ENCODE measurements at places on chromosomes 7 and 10.

GRCh38 chr7:94904982-94905381 lies 2.4 kb upstream of the PPP1R9A start:
- DNase-seq = no peak

DNA sequence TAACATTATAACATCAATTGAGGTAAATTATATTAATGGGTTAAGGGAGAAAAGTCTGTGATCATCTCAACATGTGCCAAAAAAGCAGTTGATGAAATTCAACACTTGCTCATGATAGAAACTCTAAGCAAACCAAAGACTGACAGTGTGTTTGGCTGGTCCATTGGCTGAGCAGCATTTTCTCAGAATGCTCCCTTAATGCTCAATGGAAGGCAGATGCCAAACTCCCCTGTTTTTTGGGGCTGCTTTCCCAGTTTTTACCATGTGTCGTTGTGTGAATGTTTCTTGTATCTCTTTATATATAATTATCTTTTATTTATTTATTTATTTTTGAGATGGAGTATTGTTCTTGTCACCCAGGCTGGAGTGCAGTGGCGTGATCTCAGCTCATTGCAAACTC lies 114.7 kb downstream of the SEC23IP start:
- no peak for DNase-seq

DNA sequence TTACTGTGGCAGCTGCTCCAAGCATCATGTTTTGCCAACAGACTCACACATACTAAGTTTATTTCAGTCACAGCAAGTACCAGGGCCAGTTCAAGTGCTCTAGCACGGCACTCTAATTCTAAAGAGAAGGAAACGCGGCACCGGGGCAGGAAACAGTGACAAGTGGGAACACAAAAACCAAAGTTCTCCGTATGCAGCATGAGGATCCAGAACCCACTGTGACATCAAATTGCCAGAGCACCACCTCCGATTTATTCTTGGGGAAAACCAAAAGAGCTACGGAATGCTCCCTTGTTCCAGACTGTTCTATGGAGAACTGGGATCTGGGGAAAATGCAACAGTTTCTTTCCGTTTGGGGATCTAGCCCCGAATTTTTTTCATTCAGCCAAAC lies 448 bp upstream of the PTER start:
- DNase-seq = no peak

GRCh38 chr7:3558400-3558799 lies 257.3 kb downstream of the SDK1 start:
- no peak for DNase-seq

DNA sequence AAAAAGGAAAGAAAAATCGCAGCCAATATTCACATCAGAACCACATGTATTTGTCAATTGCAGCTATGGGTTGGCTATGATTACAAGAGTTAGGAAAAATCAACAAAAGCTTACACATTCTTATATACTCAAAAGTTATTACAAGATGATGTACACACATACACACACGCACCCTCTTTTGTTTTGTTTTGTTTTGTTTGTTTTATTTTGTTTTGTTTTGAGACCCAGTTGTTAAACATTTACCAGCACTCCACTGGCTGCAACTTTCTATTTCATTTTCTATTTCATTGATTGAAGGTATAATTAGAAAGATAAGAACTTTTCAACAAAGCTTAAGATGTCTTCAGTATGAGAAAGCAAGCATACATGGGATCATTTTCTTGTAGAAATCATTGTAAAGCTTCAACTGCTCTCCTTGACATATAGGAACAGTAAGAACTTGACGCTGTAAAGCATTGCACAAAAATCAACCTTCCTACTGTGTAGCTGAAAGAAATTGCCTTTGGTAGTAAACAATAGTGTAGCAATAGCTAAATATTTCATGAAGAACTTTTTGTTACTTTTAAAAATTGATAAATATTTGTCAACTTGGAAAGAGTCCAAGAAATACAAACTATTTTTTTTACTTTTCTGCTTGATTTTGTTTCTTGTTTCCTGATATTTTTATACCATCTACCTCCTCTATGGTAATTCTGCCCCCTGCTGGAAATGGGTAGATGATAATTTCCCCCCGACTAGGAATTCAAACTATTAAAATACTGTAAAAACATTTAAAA lies 205.9 kb downstream of the MBL2 start:
- DNase-seq = no peak

GRCh38 chr10:50395851-50396250 lies 144.5 kb upstream of the ASAH2 start:
- no peak for DNase-seq

GRCh38 chr7:17007841-17008240 lies 126.1 kb upstream of the AGR3 start:
- no peak for DNase-seq

DNA sequence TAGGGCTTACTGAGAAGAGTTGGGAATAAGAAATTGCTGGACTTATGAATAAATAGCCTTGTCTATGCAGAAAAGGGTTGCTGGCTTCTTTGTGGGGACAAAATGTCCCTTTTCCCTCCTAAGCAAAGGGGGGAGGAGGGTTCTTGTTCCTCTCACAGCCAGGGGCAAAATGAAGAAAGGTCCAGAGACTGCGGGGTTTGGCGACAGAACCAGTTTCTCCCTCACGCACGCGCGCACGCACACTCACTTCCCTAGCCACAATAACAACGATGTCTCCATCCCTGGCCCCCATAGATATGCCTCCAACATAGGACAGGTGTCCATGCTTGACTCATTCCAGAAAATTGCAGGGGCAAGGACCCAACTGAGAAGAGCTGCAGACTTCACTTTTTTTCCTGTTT lies 3.3 kb downstream of the ZMIZ1 start:
- no peak for DNase-seq

DNA sequence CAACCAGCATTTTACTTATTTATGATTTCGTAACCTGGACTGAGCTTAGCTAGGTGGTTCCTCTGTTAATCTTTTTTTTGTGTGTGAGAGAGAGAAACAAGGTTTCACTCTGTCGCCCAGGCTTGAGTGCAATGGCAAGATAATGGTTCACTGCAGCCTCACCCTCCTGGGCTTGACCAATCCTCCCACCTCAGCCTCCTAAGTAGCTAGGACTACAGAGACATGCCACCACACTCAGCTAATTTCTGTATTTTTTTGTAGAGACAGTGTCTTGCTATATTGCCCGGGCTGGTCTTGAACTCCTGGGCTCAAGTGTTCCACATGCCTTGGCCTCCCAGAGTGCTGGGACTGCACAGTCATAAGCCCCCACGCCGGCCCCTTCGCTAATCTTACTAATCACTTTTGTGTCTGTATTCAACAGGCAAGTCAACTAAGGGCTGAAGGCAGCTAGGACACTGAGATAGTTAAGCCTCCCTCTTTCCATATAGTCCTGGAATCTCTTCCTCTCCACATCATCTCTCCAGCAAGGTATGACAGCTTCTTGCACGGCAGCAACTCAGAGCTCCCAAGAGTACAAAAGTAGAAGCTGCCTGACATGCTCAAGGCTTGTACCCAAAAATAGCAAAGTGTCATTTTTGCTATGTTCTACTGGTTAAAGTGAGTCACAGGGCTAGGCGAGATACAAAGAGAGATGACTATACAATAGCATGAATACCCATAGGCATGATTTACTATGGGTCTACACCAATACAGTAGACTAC lies 11.3 kb downstream of the KMT2C start:
- no peak for DNase-seq

GRCh38 chr7:8260871-8261694 lies 884 bp downstream of the ICA1 start:
- no peak for DNase-seq
